ENCODE measurements at places on chromosomes 6 and 20.

DNA sequence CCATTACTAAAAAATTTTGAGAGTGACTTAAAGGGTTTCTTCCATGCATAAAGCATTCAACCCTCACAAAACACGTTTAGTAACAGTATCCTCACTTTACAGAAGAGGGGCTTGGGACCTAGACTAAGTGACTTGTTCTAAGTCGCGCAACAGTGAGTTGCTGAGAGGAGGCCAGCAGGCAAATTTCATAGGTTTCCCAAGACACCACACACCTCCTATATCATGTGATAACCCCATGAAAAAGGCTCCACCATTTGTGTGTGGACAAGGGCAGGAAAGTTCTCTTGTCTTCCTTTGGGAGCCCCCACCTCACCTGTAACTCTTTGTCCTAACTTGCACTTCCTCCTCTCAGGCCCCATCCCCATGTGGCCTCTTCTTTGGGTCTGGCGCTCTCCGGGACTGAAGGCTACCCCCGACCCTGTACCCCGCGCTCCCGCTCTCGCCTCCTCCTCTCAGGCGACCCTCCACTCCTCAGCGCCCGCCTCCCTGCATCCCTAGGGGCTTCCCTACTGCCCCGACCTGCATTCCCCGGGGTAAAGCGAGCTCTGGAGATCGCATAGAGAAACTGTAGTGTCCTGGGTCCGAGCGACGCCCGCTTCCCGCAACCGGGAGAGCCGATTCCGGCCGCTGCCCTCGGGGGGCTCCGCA is 392 bp downstream of the PSMB8 start:
- no peak for DNase-seq

GRCh38 chr20:64036346-64037198 is 590 bp downstream of the C20orf204 start:
- no peak for DNase-seq

DNA sequence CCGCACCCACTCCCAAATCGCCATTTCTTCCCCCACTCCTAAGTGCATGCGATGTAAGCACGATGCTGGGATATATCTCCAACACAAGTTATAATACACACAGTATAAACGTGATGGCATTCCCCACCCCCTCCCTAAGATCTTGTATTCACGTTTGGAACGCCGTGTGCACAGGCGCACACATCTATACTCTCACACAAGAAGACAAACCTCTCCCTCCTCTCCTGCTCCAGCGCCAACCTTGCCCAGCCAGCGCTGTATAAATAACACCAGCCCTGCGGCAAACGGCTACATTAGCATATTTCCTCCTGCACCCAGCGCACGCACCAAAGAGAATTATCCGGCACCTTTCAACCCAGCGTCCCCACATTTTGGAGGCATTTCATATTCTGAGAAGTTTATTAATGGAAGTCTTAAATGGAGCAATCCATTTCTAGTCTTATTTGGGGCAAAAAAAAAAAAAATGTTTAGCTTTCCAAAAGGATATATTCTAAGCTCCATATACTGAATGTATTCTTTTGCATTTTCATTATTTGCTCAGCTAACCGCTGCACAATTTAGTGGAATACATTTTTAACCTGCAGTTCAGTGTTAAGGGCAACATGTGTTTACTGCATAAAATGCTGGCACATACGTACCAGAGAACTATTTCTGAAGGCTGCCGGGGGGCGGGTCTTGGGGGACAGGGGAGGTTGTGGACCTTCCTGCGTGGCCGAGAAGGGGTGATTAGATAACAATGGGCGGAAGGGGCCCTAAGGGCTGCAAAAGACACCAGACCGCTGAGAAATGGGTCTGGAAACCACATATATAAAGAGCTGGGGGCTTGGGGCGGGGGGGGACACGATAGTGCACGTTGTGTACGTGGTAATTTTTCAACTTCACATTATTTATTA is 1.1 kb upstream of the SLC22A23 start:
- DNase-seq, result no peak

DNA sequence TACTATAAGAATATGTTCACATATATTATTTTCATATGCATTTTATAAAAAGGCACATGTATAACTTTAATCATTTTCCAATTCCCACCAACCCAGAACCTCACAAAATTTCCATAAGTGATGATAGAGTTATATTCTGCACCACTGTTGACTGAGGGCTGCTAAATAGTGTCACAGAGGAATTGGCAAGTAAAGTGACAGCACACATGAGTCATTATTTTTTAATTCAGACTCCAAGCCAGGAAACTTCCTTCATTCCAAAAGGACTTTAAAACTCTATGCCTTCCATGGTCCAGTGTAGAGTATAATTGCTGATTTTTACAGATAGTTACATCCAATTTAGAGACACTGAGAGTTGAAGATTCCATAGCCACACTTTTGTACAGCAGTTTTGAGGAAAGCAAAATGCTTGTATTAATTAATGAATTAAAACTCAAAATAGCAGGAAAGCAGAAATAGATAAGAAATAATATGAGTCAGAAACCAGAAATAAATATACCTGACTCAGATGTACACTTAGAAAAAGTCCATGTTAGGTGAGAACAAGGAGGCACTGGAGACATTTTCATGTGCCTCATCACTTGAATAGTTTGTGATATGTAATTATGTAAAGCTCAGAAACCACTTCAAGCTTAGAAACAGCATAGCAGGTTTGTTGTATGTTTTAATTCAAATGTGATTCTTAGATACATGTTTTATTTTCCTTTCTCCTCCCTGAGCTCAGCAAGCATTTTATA is 425.2 kb upstream of the OPRM1 start:
- no peak for DNase-seq

DNA sequence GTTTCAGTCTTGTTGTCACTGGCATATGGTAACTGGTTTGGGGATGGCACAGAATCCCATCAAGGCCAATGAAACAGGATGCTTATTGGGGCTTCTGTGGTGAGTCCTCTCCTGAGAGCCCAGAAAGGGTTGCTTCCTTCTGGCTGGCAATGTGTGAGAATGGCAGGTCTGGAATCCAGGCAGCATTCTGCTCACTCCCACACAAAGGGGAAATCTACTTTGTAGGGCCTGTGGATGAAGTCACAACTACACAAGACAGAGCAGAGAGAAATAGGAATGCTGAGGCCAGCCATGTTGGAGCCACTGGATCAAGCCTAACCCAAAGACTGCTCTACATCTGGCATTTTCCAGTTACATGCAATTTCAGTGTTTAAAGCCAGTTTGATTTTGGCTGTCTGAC is 15.7 kb downstream of the PLAGL2 start:
- DNase-seq, result no peak

DNA sequence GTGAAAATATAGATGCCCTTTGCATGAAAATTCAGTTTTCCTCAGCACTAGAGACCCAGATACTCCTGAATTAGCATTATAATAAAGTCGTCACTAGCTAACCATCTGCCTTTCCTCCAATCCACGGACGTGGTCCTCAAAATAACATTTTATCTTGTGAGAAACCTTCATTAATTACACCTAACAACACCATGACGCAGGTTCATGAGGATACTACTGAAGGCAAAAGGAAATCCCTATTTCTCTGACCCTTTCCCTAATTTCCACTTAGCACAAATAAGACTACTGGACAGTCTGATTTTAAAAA is 1.3 kb upstream of the PNISR start:
- DNase-seq, result no peak

DNA sequence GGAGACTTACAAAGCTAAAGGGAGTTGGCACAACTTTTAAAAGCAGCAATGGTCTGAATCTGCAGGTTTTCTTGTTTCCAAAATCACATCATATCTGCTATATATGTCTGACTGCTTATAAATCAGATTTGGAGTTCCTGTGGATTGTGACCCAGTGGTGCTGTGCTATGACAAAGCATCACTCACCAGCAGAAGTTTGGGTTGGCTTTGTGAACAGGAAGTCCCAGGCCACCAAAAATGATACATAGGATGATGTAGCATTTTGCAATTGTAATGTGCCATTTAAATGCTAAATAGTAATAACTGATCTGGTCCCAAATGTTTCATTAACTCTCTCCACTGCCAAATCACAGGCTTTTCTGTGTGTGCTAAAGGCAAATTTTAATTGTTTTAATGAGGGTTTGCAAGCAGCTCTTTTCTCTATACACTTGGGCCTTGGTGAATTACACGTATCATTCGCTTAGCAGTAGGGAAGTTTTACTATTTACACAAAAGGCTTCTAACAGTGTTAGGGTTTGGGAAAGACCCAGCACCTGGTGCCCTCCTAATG is 60.8 kb downstream of the SYNDIG1 start:
- DNase-seq, result no peak

GRCh38 chr6:95693108-95693507 is 115.8 kb downstream of the MANEA start:
- no peak for DNase-seq

Data from GM04504 (cell line).